ENCODE measurements at places on chromosomes 11 and 22.

- DNase-seq, result no peak
These were observed 30.2 kb downstream of the USP47 start for GRCh38 chr11:11871991-11872401.

GRCh38 chr11:79208126-79208525 lies 232.7 kb downstream of the TENM4 start:
- DNase-seq, result no peak

GRCh38 chr11:116610190-116610589 lies 162.6 kb downstream of the BUD13 start:
- DNase-seq, result no peak

GRCh38 chr11:19595840-19596751 lies 116.5 kb upstream of the NAV2 start:
- DNase-seq, result no peak

Measured in activated naive CD4-positive, alpha-beta T cell treated with Interleukin-2 at 50 U/mL for 16 hours (primary cell).